ENCODE measurements at places on chromosomes 6 and 20.

DNA sequence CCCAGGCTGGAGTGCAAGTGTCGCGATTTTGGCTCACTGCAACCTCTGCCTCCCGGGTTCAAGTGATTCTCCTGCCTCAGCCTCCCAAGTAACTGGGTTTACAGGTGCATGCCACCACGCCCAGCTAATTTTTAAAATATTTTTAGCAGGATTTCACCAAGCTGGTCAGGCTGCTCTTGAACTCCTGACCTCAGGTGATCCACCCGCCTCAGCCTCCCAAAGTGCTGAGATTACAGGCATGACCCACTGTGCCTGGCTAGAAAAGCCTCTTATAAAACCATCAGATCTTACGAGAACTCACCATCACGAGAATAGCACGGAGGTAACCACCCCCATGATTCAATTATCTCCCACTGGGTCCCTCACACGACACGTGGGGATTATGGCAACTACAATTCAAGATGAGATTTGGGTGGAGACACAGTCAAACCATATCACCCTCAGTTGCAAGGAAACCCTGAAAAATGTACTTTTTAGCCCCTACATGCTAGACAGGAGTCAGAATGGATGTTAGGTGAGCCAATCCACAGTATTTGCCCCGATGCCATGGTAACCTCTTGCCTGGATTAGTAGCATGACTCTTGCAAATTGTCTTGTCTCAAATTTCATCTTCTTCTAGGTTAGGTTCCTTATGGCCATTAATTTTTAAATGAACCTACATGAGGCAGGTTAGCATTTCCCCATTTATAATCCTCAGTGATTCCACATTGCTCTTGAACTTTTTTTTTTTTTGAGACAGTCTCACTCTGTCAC is 17.1 kb upstream of the SASH1 start:
- H3K27ac ChIP-seq: peak overlapping the region; percentile 65
- no peaks in the 10 kb centered on the region for H3K27me3 ChIP-seq
- peaks cover 51% of the 10 kb centered on the region for H3K4me1 ChIP-seq
- no peaks in the 10 kb centered on the region for H3K36me3 ChIP-seq
- no peak for DNase-seq

DNA sequence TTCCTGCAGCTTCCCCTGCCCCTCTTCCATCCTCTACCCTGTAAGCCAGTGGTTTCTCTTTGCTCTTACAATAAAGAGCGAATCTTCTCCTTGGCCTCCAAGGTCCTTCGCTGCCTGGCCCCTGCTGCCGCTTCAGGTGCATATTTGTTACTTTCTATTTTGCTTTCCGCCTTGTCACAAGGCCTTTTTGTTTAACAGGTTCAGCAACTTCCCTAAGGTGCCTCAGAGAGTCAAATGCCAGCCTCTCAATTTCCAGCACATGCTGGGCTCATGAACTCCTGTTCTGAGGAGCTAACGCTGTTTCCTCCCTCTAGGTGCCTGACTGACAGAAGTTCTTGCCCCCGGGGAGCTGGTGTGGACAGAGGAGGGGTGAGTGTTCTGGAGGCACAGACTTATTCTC is 42.4 kb upstream of the EPB41L1 start:
- peak overlapping the region; percentile 80 for H3K27ac ChIP-seq
- H3K4me3 ChIP-seq: no peak overlapping the region
- peaks cover 18% of the 10 kb centered on the region for H3K36me3 ChIP-seq
- H3K27me3 ChIP-seq: no peaks in the 10 kb centered on the region
- DNase-seq: no peak

GRCh38 chr6:43878823-43879495 is 108.9 kb downstream of the VEGFA start:
- no peak for DNase-seq
- H3K36me3 ChIP-seq: no peaks in the 10 kb centered on the region
- no peaks in the 10 kb centered on the region for H3K4me1 ChIP-seq
- H3K27ac ChIP-seq: no peak overlapping the region
- no peaks in the 10 kb centered on the region for H3K27me3 ChIP-seq

DNA sequence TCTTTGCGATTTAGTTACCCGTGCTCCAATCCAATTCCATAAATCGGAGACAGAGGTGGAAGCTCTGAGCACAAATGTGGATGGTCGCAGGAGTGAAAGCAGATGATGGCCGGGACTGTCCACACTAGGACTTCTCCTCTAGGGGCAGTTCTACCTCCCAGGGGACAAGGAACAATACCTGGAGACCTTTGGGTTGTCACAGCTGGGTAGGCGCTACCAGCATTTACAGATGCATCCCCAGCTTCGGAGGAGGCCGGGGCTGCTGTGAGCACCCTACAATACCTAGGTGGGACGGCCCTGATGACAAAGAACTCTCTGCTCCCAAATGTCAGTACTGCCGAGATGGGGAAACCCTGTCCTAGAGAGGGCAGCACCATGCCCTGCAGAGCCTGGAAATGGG is 195.9 kb upstream of the CDH4 start:
- H3K27ac ChIP-seq: no peak overlapping the region
- no peaks in the 10 kb centered on the region for H3K4me1 ChIP-seq
- no peaks in the 10 kb centered on the region for H3K27me3 ChIP-seq
- no peak for DNase-seq
- no peaks in the 10 kb centered on the region for H3K36me3 ChIP-seq

DNA sequence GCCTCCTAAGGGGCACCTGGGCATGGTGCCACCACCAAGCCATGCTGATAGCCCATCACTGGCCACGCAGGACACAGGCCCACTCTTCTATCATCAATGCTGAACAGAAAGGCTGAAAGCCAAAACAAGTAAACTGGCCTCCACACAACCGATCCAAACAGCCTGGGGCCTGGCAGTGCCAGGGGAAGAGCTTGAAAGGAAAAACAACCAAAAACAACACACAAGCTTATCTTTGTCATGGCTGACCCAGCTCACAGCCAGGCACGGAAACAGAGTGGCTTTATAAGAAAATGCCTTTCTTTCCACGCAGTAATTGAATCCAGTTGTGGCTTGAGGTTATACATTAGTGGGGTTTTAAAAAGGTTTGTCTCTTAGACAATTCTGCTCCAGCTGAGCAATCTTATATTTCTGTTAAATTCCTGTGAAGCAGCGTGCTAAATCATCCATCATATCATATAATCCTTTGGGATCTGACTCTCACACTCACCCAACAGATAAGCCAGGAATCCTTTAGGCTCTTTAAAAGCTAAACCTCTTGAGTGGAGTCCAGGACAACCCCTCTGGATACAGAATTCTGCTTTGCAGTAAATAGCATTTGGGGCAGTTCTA is 65.4 kb upstream of the SLC22A16 start:
- H3K4me3 ChIP-seq: no peak overlapping the region
- no peak overlapping the region for H3K27ac ChIP-seq
- no peaks in the 10 kb centered on the region for H3K27me3 ChIP-seq

GRCh38 chr20:46273717-46274116 is 34.6 kb downstream of the CDH22 start:
- H3K27me3 ChIP-seq: no peaks in the 10 kb centered on the region
- H3K27ac ChIP-seq: no peak overlapping the region
- no peaks in the 10 kb centered on the region for H3K4me1 ChIP-seq
- DNase-seq: no peak
- no peaks in the 10 kb centered on the region for H3K36me3 ChIP-seq

DNA sequence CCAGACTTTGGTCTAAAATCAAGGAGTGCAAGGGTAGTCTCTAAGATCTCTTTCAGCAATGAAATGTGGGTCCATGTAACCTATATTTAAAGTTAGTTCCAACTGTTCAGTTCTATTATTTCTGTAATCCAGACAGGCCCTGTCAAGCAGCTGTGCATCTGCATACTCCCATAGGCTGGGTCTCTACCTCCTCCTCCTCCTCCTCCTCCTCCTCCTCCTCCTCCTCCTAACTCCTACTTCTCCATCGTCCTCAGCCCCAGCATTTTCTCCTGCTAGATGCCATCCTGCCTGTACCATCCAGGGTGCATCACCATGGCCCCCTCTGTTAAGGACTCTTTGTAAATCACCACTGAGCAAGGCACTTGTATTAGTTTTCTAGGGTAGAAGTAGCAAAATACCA is 52.4 kb upstream of the TPD52L1 start:
- H3K4me1 ChIP-seq: peaks cover 29% of the 10 kb centered on the region
- H3K27me3 ChIP-seq: no peaks in the 10 kb centered on the region
- no peak overlapping the region for H3K27ac ChIP-seq
- DNase-seq: no peak
- H3K4me3 ChIP-seq: no peak overlapping the region

DNA sequence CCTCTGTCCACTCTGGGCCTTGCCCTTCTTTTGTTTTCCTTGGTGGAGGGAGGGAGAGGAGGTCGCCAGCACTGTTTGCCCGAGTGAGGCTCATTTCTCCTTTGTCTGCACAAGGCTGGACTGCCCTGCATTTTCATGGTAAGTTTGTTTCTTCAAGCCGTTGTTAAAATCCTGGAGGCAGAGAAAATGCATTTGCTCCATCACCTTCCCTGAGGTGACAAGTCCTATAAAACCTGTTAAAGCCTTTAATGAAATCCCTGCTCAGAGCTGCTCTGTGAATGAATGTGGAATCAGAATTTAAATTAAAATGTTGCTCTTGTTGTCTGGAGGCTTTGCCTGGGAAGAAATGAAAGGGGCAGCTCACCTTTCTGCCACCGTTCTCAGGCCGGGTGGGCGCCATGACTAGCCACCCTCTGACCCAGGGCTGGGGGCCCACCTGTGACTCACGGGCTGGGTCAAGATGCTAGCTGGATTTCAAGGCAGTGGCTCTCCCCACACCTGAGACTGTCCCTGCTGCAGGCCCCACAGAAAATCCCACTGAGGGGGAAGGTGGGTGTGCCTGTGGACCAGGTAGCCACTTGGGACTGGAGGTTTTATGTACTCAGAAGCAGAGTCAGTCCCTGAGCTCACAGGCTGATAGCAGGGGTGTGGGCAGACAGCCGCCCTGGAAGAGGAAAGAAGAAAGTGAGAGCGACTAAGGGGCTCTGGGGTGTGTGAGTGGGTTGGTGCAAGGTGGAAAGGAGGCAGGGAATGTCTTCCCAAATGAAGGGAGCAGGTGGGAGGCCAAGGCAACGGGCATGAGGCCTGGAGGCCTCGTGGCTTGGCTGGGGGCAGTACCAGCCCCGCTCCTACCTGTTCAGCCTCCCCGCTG is 24.0 kb upstream of the MYT1 start:
- no peak overlapping the region for H3K27ac ChIP-seq
- H3K36me3 ChIP-seq: no peaks in the 10 kb centered on the region
- no peaks in the 10 kb centered on the region for H3K27me3 ChIP-seq
- DNase-seq: no peak

DNA sequence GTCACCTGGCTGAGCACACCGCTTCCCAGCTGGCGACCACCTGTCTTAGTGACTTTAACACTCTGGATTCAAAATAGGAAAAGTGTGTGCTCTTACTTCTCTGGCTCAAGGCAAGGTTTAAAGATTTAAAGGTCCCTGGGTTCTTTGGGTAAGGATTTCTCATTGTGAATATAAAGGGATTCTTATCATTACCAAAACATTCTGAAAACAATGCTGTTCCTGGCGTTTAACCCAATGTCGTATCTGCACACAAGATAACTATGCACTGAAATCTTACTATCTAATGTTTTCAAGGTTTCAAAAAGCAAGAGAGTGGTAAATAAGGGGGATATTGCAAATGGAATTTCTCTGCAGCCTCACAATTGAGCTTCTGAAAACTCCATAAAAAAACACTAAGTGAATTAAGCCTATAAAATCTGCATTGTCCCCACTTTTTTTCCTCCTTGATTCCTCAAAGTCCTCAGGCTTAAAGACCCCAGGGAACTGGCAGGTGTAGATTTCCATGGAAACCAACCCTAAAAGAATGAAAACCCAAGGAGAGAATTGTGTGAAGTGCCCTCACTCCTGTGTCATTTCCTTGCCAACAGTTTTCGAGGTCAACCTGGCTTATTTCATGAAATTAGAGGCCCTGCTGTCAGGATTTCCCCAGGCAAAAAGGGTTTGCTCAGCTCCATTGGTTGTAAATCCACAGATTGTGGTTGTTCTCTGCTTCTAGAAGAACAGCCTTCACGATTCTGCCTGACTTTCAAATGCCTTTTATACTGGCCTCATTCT is 44.0 kb downstream of the BMP2 start:
- no peaks in the 10 kb centered on the region for H3K27me3 ChIP-seq
- no peaks in the 10 kb centered on the region for H3K36me3 ChIP-seq
- no peak overlapping the region for H3K4me3 ChIP-seq
- H3K27ac ChIP-seq: no peak overlapping the region

DNA sequence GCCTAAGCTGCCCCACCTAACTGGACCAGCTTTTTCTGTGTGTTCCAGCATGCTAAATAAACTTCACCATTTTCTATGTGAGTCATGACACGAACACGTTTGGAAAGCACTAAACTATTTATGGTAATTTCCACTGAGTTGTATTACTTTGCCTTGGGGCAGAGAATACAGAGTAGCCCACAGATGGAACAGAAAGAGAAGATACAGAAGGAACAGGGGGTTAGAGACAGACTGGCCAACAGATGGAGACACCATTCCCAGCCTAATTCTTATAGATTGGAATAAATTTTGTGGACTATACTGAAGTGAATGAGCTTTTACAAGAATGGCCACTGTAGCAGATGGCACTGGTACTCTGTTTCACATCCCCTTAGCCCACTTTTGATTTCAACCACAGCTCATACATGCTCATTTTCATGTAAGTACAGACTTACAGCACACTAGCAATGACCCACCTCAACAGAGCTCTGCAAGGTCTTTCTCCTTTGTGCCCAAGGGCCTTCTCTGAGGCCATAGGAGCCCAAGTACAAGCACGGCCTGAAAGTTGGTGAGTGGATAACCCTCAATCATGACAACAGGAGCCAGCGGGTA is 13.1 kb upstream of the NT5DC1 start:
- no peaks in the 10 kb centered on the region for H3K4me1 ChIP-seq
- H3K27me3 ChIP-seq: no peaks in the 10 kb centered on the region
- no peak overlapping the region for H3K4me3 ChIP-seq
- no peak overlapping the region for H3K27ac ChIP-seq
- no peaks in the 10 kb centered on the region for H3K36me3 ChIP-seq
- no peak for DNase-seq

- no peaks in the 10 kb centered on the region for H3K4me1 ChIP-seq
- H3K4me3 ChIP-seq: no peak overlapping the region
- H3K36me3 ChIP-seq: peaks cover 18% of the 10 kb centered on the region
- peak overlapping the region; percentile 53 for H3K27ac ChIP-seq
Measured at GRCh38 chr20:47258745-47259695, 97.5 kb downstream of the ZMYND8 start.

DNA sequence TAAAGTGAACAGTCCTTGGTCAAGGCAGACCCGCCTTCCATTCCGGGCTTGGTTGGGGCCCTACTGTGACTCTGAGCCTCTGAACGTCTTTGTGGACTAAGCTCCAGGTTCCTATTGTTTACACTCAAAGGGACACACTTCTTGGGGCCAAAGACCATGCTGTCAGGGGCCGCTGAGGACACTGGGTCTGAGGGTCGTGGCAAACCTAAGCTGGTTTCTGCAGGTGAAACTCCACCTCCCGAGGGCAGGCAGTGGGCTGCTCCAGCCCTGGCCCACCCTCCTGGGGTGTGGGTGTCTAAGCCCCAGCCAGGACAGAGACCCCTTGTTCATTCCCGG is 43.1 kb downstream of the DSTN start:
- no peaks in the 10 kb centered on the region for H3K27me3 ChIP-seq
- no peak overlapping the region for H3K4me3 ChIP-seq
- DNase-seq: no peak
- peaks cover 52% of the 10 kb centered on the region for H3K4me1 ChIP-seq

GRCh38 chr6:104787305-104787704 is 72.4 kb downstream of the HACE1 start:
- H3K4me3 ChIP-seq: no peak overlapping the region
- no peak for DNase-seq
- H3K27ac ChIP-seq: no peak overlapping the region
- no peaks in the 10 kb centered on the region for H3K4me1 ChIP-seq
- H3K27me3 ChIP-seq: no peaks in the 10 kb centered on the region

Data from esophagus squamous epithelium (tissue), 5 donors.